ENCODE measurements at places on chromosomes 4 and X.

- DNase-seq = no peak
These were observed 171.8 kb upstream of the CLNK start for GRCh38 chr4:10856271-10856782.

- no peak for DNase-seq
These were observed 137.2 kb upstream of the ETNPPL start for GRCh38 chr4:108900018-108900580.

DNA sequence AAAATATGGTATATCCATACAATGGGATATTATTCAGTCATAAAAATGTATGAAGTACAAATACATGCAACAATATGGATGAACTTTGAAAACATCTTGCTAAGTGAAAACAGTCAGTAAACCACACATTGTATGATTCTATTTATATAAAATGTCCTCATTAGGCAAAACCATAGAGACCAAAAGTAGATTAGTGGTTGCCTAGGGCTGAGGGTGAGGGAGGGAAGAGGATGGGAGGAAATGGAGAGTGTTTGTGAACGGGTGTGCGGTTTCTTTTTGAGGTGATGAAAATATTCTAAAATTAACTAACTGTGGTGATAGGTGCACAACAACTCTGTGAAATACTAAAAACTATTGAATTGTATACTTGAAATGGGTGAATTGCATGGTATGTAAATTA, 29.6 kb downstream of the TEX11 start:
- no peak for DNase-seq

DNA sequence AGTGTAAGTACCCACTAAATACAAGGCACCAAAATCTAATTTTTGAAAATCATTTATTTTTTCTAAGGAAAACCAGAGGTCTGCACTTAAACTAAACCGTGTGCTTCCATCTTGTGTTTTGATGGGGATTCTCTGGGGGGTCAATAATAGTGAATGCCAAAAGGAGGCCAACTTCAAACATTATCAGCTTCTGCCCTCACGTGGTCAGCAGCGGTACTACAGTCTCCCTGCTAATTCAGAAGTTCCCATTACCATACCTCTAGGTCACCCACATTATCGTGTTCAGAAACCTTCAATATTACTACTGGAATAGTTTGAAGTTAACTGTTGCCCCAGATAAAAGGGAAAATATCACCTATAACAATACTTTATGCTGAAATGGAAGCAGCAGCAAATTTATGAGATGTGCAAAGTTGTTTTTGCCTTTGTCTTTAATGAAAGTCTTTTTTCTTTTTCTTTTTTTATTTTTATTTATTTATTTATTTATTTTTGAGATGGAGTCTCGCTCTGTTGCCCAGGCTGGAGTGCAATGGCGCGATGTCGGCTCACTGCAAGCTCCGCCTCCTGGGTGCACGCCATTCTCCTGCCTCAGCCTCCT, 17.3 kb downstream of the CTPS2 start:
- peak; percentile 59 for DNase-seq

DNA sequence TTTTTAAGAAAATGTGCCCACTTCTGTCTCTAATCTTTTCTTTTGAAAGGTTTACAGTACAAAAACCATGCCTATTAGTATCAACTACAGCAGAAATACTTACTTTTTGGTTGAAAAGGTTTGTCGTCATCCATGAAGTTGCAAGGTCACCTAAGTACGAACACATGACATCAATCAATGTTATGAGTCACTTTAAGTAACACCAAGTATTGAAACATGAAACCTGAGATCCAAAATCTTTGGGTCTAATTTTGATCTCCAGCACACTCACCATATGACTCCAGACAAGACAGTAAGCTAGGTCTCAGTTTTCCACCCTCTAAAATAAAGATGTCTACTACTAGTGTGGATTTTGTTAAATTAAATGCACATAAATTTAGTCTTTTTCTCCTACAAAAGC, 8.4 kb downstream of the ZNF280C start:
- peak; percentile 22 for DNase-seq

DNA sequence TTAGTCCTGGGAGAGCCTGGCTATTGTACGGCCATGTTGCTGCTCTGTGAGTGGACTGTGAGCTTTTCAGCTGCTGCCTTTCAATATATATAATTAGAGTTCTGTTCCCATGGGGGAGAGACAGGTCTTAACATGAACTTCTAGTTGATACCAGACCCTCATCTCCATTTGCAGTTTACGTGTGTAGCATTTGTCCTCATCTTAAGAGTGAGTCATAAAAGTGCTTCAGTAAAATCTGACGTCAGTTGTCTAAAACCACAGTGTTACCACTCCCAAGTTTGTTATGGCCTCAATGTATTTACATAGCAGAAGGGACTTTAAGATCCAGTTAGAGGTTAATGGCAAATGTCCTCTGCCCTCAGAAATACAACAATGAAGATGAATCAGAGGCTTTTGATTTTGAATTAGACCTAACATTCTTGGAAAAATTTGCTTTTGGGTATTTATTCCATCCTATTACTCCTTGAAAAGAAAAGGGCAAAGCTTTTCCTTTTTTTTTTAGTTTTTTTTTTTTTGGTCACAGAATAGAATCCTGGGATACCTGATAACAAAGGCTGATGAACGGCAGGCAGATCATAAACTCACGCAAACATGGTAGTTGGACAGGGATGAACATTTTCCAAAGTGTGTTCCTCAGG, 38.6 kb downstream of the PHOX2B start:
- DNase-seq = peak; percentile 26

GRCh38 chrX:9953396-9953795, 13.8 kb upstream of the CLDN34 start:
- DNase-seq = no peak

DNA sequence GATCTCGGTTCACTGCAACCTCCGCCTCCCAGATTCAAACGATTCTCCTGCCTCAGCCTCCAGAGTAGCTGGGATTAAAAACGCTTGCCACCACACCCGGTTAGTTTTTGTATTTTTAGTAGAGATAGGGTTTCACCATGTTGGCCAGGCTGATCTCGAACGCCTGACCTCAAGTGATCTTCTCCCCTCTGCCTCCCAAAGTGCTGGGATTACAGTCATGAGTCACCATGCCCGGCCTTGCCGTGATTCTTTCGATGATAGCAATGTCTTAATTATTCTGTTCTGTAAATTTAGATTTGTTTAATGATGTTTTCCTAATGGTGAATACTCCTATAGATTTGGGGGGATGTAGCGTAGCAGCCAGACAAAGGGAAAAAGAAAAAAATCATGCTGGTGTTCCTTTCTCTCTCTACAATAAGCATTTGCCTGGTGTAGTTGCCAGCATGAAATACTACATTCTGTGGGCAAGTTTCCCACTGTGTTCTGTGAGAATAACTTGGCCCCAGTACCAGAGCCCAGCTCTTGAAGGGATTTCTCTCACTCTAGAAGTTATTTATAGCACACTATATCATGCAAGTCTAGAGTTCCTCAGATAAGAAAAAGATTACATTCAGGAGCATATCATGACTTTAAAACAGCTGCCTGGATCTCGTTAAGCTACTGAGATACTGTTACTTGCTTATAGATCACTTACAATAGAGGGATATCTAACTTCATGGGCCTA, 15.4 kb downstream of the NIPAL1 start:
- no peak for DNase-seq

Data from RKO (cell line).